ENCODE measurements at places on chromosomes 12 and 14.

DNA sequence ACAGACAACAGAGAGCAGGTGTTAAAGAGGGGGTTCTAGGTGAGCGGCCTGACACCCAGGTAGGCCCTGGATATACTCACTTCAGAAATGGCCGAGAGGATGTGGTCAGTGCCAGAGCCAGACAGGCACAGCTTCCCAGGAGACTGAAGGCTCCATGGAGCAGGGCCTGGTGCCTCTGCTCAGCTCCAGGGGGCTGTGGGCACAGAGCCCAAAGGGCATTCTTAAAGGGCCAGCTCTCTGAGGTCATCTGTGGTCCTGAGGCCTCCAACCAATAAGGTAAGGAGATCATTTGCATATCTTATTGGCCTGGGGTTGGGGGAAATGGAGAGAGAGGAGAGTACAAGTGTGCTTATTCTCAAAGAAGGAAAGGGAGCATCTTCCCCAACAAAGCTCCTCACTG, 9.7 kb upstream of the PCK2 start:
- no peak for DNase-seq

- no peak for DNase-seq
Measured at GRCh38 chr12:105713606-105714305, 383.3 kb downstream of the C12orf75 start.

DNA sequence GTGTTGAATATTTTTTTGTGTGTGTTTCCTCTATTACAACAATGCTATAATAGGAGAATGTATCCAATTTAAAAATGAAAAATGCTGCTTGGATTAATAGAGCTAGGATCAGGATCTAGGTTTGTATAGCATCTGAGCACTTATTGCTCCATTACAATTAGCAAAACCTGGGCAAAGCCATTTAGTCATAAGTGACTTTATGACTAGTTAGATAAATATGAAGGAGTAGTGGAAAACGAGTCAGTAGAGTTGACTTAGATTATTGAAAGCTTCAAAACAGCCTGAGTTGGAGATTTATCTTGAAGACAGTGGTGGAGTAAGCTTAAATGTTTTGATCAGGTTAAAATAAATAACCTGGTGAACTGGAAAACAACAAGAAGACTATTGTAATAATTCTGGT, 2.8 kb downstream of the MED21 start:
- peak; percentile 26 for DNase-seq

DNA sequence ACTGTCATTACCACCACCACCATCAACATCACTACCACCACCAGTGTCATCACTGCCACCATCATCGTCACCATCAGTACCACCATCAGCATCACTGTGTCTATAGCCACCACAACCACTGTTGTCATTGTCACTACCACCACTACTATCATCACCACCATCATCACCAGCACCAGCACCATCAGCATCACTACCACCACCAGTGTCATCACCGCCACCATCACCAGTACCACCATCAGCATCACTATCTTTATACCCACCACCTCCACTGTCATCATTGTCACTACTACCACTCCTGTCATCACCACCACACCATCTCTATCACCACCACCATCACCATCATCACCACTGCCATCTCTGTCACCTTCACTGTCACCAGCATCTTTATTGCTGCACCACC, 60.6 kb downstream of the BEGAIN start:
- DNase-seq, result no peak

- peak; percentile 65 for DNase-seq
Measured at GRCh38 chr12:53365245-53365904, 14.6 kb upstream of the SP1 start.

- peak; percentile 79 for DNase-seq
Measured at GRCh38 chr12:1576410-1577241, 17.8 kb downstream of the FBXL14 start.

GRCh38 chr12:3152011-3152511, 74.9 kb downstream of the TSPAN9 start:
- no peak for DNase-seq

- DNase-seq, result no peak
Measured at GRCh38 chr12:124031058-124031457, 58.0 kb downstream of the ZNF664 start.

DNA sequence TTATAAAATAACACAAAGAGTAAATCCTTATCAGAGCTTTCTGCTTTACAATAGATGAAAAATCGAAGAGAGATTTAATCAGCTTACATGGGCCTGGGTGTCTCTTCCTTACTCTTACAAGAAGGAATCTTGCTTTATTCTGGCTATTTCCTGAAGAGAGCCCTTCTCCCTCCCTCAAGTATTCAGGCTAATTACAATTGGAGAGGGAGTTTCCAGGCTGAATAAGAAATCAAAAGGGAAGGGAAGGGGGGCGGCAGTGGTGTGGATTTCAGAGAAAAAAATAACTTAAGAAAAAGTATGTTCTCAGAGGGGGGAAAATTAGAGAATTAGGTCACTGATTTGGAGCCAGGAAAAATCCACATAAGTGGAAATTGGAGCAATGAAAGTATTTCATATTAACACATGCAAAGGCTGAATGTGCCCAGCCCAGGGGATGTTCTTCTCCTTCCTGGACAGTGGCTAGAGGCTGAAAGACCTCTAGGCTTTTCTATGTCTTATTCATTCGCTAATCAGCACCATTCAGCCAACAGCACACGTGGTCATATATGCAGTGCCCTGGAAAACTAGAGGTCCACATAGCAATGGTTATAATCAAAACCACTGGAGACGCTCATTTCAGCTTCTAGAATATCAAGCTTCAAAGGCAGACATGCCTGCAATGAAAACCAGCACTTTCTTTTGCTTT, 158.9 kb upstream of the BTG1 start:
- DNase-seq, result no peak

GRCh38 chr12:92404921-92405320, 259.3 kb upstream of the BTG1 start:
- DNase-seq, result no peak

DNA sequence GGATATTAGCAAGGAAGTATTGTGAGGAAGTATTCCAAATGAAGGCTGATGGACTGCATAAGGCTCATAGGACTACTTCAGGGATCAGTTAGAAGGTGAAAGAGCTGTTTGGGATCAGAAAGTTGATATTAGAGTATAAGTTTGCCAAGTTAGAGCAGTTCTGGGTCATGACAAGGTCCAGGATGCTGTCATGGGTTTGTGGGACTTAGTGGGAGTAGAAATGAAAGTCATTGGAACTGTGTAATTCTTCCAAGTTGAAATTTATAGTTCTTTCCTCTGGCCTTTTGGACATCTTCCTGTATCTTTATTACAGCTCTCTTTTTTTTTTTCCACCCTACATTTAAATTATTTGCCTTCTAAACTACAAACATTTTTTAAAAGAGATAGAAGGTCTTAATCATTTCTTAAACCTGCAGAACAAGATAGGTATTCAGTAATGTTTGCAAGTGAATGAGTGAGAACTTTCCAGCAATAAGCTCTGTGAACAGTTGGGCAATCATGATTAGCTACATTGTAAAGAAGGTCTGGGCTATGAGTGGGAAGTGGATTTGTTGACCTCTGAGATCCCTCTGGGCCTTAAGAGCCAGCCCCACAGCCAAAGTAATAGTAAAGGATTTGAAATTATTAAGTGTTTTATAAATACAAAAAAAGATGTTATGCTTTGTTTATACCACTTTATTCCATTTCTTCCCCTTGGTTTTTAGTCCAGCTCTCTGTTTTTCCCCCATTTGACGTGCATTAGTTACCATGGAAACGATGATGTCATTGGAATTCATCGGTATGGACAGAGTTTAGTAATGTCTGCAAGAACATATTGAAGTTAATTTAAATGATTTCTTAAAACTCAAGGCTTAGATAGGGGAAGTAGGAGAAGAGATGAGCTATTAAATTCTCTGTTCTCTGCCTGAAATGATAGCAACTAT, 247.9 kb upstream of the ARHGAP5 start:
- DNase-seq, result peak; percentile 96

- no peak for DNase-seq
Measured at GRCh38 chr12:120240495-120240833, 25.1 kb downstream of the PXN start.

GRCh38 chr14:66645716-66646115, 137.8 kb downstream of the GPHN start:
- DNase-seq, result peak; percentile 8

DNA sequence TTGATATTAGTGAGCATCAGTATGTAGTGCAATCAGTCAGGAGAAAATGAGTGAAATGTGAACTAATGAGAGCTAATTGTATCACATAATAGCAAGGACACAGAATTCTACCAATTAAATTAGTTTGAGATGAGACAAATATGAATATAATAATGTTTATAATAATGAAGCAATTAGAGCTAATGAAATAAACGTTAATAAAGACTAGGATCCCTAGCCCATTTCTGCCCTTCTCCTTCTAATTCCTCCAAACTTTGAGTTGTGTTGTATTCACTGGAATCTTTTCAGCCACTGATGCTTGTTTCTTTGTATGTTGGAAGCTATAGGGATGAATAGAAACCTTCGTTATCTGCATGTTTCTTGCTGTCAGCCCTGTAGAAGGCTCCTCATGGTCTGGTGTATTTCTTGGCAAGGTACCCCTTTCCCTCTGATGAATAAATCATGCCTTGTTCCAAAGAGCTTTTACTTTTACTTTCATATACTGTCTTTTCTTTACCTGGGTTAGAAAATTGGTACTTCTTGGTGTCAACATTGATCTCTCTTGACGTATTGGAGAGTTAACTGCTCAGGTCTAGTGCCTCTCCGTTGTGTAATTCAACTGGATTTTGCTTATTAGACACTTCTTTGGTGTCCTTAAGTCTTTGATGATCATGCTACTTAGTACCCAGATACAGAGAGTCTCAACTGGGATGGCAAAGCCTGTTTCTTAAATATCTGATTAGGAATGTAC, 154.8 kb downstream of the PTCSC3 start:
- DNase-seq, result no peak

GRCh38 chr12:120110550-120111501, 5.7 kb downstream of the RAB35 start:
- DNase-seq, result no peak

DNA sequence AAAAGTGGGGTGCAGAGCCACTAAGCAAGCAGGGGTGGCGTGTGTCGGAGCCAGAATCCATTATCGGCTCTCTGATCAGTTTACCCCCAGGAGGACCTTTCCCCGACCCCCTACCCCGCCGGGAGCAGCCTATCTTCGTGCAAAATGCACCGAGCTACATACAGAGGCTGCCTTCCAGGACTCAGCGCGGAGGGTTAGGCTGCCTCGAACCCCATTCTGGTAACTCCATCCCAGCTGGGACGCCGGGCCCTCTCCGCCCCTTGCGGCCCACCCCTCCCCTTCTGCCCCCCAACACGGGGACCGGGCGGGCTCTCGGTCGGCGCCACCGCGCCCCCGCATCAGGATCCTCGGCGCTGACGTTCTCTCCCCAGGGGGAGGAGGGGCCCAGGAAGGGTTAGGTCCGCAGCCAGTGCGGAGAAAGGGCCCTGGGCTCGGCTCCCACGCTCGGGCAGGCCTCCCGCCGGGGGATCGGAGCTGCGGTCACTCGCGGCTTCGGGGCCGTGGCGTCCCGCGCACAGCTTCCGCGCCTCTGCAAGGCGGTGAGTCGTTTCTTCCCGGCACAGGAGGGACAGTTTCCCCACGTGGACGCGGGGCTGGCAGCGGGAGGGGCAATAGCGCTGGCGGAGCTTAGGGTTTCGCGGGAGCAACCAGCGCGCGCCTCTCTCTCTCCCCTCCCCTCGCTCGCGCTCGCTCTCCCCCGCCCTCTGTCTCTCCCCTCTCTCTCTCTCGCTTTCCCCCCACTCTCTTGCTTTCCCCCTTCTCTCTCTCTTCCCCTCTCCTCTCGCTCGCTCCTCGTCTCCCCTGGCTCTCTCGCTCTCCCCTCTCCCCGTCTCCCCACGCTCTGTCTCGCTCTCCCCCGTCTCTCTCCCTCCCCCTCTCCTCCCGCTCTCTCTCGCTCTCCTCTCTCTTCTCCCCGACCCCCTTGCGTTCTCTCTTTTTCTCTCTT, 12.5 kb upstream of the MAP3K9 start:
- peak; percentile 63 for DNase-seq

DNA sequence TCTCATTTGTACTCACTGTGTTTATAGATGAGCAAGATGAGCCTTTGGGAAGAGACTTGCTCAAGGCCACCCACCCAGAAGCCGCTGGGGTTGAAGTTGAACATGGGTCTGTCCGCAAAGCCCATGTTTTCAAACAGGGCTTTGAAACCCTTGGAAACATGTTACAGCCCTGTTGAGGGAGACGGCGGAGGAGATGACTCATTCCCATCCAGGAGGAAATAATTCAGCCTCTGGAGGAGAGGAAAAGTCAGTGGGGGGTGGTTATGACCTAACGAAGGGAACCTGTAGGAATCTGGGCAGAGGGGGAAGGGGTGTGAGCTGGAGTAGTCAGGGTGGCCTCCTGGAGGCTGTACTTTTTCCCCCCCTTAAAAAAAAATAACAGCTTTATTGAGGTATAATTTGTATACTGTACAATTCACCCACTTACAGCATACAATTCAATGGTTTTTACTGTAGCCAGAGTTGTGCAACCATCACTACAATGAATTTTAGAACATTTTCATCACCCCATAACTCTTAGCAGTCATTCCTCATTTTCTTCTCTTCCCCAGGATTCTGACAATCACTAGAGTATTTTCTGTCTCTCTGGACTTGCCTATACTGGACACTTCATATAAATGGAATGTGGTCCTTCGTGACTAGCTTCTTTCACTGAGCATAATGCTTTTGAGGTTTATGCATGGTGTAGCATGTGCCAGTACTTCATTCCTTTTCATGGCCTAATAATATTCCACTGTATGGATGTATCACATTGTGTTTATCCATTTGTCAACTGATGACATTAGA, 1.9 kb upstream of the RIN3 start:
- DNase-seq, result peak; percentile 91

- no peak for DNase-seq
Measured at GRCh38 chr14:65817011-65817410, 404.5 kb downstream of the FUT8 start.

- no peak for DNase-seq
Measured at GRCh38 chr14:22753586-22753985, 12.9 kb upstream of the OXA1L start.

- DNase-seq, result peak; percentile 35
Measured at GRCh38 chr14:26255213-26255612, 342.6 kb downstream of the NOVA1 start.

GRCh38 chr14:82009076-82009475, 475.4 kb upstream of the SEL1L start:
- DNase-seq, result no peak

GRCh38 chr14:22692194-22692593, 48.0 kb upstream of the OR6J1 start:
- DNase-seq, result no peak

DNA sequence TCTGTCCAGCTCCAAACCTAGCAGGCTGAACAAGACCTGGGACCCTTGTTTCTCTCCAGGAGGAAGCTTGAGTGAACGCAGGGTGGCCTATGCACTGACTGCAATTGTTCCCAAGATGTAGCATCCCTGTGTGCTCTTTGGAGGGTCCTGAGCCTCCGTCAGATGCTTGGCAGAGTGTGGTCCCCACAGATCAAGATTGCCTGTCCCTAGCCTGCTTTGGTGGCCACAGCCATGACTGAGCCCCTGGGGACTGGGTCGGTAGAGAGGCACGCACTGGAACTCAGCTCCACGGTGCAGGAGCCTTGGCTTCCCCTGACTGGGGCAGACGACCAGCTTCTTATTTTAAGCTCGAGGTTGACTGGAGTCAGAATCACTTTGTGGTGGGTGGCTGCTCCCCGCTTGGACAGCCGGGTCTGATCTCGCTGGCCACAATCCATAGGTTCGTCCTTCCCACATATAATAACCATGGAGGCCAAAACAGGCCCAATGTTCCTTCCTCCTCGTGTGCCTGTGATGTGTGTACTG, 97.8 kb downstream of the LGMN start:
- no peak for DNase-seq
